Activated CD8-positive, alpha-beta memory T cell treated with anti-CD3 and anti-CD28 coated beads for 1 hour (primary cell): ENCODE measurements at places on chromosomes 7 and 10.
A peak's percentile ranks its signal among the peaks of the same experiment; 100 is the strongest.

DNA sequence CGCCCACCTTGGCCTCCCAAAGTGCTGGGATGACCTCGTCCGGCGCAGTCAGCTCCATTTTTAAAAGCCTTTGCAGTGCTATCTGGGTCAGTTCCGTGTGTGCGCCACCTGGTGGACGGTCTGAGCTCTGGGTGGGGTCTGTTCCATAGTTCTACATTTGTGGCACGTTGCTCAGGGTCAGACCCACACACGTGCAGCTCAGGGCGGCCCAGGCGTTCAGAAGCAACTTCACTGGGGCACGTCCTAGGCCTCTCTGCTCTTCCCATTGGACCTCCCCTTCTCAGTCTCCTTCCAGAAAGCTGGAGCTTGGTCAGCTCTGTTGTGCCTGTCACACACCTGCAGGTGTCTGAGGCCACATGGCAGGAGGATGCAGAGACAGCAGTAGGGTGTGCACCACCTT, 137.9 kb downstream of the DNAJB6 start:
- no peak for DNase-seq

DNA sequence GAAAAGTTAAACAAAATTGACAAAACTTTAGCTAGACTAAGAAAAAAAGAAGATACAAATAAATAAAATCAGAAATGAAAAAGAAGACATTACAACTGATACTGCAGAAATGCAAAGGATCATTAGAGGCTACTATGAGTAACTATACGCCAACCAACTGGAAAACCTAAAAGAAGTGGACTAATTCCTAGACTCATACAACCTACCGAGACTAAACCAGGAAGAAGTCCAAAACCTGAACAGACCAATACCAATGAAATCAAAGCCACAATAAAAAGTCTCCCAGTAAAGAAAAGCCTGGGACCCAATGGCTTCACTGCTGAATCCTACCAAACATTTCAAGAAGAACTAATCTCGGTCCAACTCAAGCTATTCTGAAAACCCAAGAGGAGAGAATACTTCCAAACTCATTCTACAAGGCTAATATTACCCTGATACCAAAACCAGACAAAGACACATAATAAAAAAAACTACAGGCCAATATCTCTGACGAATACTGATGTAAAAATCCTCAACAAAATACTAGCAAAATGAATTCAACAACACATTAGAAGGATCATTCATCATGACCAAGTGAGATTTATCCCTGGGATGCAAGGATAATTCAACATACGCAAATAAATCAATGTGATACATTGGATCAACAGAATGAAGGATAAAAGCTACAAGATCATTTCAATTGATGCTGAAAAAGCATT, 20.3 kb downstream of the ELAPOR2 start:
- no peak for DNase-seq

DNA sequence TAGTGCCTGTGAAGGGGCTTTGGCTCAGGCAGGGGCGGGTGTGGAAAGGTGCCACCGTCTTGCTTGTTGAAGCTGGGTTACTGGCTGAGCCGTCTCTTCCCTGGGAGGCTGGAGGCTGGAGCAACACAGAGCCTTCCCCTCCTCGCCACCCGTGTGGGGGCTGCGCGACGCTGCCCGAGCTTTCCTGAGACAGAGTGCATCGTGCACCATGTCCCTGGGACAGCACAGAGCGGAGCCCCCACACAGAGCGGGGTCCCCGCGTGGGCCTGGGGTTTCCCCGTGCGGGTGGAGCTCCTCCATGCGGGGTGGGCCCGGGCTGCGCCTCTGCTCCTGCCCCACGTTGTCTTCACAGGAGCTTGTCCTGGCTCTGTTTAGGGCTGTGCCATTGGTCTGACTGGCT, 69.9 kb downstream of the INPP5A start:
- no peak for DNase-seq

DNA sequence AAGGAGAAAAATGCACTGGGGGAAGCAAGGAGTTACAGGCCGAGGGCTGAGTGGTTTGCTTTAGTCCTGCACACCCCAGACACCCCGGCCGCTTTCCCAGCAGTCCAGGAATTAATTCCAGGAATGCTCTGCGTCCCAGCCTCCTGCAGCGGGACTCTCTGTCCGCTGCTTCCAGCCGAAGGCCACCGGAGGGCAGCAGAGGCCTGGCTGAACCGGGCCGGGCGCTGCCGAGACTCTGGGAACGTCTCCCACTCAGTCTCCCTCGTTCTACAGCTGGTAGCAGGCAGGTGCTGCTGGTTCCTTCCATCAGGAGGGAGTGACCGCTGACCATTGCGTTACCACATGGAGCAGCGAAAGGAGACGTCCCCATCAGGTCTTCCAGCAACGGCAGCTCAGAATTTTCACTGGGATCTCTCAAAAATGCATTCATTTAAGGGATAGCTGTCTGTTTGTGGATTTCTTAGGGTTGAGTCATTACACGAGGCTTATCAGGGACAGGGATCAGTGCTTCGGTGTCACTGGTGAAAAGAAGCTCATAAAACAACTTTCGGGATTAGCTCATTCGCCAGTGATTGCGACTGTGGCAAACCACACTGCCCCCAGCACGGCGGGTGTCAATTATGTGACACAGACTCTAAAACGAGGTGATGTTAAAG, 24.9 kb upstream of the PITRM1 start:
- DNase-seq: peak; percentile 36

DNA sequence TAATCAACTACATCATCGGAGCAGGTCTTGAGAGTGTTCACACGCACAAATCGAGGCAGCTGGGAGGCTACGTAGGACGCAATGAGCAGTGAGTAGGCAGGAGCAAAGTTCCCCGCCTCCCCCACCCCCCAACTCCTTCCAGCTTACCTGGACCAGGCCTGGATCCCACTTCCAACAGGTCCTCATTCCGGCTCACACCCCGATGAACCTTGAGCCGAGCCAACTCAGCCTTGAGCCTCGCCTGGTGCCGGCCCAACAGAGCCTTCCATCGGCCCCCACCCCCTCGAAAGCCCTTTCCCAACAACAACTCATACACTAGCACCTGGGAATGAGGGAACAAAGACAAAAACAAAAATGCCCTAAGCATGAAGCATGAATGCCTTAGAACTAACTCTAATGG, 1.2 kb downstream of the NSUN5 start:
- no peak for DNase-seq

DNA sequence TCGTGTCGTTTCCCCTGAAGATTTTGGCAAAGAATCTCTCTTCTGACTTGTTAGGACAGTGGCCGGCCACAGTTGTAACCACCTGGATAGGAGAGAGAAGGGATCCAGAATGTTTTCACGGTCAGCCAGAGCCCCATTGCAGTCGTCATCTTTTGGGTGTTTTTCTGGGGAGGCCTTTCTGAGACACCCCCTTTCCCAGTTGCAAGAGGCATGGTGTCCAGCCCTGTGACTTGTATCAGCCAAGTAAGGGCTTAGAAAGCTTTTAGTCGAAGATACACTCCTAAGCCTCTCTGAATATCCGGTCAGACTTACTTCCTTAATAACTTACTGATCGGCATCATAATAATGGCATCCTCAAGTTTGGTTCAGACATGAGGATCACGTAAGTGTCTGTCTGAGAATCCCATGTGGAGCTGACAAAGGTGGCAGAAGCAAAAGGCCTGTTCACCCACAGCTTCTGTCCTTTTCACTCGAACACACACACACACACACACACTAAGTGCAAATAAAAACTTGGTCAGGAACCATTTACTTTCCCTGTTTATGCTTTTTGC, 435.7 kb upstream of the GALNT17 start:
- no peak for DNase-seq

- DNase-seq: no peak
Observed at GRCh38 chr10:103709341-103709920, 145.9 kb downstream of the SH3PXD2A start.

DNA sequence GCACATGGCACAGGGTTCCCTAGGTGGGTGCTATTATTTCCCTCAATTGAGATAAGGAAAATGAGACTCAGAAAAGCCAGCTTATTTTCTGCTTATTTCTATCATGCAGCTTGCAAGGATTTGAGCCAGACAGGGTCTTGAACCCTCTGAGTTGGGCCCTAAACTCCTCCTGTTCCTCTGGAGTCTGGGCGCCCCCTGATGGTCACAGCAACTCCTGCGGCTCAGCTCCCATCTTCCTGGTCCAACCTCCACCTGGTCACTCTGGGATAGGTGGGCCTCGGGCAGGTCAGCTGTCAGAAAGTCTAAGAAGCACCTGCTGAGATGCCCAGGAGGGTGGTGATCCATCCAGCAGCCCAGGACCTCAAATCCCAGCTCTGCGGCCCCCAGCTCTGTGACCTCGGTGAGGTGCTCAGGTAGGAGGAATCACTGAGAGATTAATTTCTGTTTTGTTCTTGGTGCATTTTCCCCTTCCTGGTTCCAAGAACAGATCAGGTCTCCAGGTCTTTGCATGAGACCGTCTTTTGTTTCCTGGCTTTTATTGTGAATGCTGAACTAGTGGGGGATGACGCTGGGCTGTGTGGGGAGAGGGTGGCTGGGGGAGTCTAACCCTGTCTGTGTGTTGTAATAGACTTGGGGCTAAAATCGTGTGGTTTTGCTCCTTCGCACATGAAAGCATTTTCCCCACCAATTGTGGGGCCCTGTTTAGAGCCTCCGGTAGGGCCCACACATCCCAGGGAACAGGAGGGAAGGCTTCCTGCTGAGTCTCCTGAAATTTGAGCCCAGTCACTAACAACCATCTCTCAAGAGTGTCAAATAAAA, 32.8 kb downstream of the TMEM130 start:
- no peak for DNase-seq

DNA sequence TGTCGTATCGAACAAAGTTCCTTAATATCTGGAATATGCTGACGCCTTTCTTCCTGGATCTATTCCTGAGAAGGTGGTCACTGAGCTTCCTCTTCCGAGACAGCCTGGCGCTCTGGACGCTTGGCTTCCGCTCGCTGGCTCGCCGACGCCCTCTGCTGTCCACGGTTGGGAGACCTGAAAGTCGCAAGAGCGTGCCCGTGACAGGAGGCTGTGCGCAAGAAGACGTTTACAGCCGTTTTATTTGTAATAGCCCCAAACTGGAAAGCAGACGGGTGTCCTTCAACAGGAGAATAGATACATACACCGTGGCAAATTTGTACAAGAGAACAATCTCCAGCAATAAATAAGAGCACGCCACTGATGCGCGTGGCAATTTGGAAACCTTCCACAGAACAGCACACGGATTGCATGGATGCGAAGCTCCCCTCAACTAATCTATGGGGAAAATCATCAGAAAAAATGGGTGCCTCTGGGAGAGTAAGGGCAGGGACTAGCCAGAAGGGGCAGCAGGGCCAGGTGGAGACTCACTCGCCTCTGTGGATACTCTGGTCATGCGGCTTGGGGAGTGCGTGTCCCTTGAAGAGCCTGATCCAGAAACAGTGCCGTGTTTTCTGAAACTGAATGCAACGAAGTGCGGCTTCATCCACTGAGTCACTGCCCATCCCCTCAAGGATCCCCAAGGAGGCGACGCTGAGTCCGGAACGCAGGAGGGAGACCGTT, 41.5 kb upstream of the BNIP3 start:
- DNase-seq: peak; percentile 34

DNA sequence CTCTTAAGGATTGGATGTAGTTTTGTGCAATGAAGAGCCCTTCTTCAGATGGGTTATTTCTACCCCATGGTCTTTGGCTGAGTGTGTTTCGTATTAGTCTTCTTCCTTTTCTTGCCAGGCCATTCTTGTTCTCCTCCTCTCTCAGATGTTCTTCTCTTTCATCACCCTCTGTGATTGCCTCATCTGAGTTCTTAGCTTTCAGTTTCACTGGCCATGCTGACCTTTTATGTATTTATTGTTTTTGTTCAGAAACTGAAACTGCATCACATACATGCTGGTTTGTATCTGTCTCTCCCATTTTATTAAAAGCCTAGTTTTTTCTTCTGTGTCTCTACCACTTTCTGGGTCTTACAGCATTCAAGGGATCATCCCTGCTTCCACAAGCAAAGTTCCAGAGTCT, 21.7 kb upstream of the PCGF5 start:
- DNase-seq: no peak

- no peak for DNase-seq
Observed at GRCh38 chr10:97575127-97575668, 2.6 kb downstream of the ANKRD2 start.

- DNase-seq: no peak
Observed at GRCh38 chr7:95766657-95767056, 5.7 kb upstream of the DYNC1I1 start.

DNA sequence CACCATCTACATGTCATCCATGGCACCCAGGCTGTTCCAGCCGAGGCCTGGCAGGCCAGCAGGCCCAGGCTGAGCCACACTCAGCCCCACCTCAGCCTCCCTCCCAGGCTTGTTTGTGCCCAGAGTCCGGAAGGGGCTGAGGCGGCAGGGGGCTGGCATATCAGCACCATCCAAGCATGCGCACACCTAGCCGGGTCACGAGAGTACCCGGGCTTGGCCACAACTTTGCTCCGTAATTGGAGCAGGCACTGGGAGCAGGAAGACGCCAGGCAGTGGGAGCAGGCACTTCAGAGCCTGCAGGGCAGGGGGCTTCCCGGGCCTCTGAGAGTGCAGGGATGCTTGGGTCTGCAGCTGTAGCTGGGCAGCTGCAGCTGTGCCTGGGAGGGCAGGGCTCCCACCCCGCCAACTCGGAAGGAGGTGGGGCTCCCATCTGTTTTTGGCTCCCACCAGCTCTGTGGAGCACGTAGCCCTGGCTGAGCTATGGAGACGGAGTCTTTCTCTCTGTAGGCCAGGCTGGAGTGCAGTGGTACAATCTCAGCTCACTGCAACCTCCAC, 15.2 kb upstream of the TSPAN15 start:
- no peak for DNase-seq

GRCh38 chr7:726854-727103, 280 bp downstream of the DNAAF5 start:
- DNase-seq: no peak

GRCh38 chr10:113020838-113021237, 70.8 kb downstream of the TCF7L2 start:
- no peak for DNase-seq

- DNase-seq: no peak
Observed at GRCh38 chr10:112835944-112836451, 114.0 kb upstream of the TCF7L2 start.

GRCh38 chr10:22500656-22501340, 155.5 kb downstream of the SPAG6 start:
- no peak for DNase-seq

GRCh38 chr10:62264126-62264525, 4.5 kb downstream of the RTKN2 start:
- DNase-seq: no peak

DNA sequence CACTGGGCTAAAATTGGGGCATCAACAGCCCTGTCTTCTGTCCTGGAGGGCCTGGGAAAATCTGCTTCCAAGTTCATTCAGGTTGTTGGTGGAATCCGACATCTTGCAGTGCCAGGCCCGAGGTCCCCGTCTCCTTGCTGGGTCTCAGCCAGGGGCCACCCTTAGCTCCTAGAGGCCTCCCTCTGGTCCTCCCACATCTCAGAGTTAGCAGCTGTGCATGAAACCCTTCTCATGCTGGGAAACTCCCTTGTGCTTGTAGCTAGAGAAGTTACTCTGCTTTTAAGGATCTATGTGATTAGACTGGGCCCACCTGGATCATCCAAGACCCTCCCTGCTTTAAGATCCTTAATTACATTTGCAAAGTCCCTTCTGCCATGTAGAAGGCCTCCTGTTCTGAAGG, 15.3 kb downstream of the HIP1 start:
- no peak for DNase-seq

- DNase-seq: no peak
Observed at GRCh38 chr7:90401989-90402388, 1.3 kb upstream of the CLDN12 start.
